ENCODE measurements at places on chromosomes 11 and 22.

DNA sequence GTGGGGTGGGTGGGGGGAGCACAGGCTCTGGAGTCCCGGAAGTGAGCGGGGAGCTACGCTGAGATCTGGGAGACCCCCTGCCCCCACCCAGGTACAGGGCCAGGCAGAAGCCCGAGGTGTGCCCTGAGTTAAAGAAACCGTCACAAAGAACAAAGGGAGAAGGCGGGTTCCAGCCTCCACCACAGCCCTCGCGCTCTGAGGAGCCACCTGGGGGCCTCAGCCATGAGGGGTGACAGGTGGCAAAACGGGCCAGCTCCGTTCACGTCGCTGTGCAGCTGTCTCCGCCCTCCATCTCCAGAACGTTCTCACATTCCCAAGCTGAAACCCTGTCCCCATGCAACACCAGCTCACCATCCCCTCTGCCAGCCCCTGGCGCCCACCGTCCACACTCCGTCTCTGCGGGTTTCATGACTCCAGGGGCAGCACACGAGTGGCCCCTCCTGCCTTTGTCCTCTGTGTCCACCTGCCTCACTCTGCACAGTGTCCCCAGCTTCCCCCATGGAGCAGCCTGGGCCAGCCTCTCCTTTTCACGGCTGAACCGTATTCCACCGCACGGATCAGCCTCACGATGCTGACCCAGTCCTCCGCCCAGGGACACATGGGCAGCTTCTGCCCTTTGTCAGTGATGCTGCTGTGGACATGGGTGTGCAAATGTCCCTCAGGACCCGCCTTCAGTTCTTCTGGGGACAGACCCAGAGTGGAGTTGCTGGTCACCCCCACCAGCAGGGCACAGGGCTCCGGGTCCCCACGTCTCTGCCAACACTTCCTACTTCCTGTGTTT lies 1.7 kb upstream of the MUC5B start:
- no peaks in the 10 kb centered on the region for H3K36me3 ChIP-seq
- no peak overlapping the region for H3K4me3 ChIP-seq
- DNase-seq: no peak

GRCh38 chr11:34468209-34468841 lies 29.6 kb downstream of the CAT start:
- H3K27ac ChIP-seq: no peak overlapping the region
- H3K4me1 ChIP-seq: peaks cover 5% of the 10 kb centered on the region
- H3K36me3 ChIP-seq: peaks cover 52% of the 10 kb centered on the region
- peak; percentile 19 for DNase-seq

DNA sequence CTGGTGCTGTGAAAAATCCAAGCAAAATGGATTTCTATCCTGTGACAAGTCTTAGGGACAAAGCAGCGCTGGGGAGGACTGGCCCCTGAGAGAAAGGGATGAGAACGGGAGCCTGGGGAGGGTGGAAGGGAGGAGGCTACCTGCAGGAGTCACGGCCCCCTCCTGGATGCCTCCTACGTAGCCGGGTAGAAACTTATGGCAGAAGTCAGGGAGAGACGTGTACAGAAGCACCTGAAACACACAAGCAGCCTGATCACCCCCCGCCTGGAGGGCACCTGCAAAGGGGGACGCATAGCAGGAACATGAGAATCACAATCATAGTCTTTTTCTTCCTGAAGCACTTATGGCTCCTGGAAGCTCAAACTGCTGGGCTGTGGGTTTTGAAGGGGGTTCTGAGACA lies 6.1 kb downstream of the DHCR7 start:
- peaks cover 9% of the 10 kb centered on the region for H3K4me1 ChIP-seq
- no peaks in the 10 kb centered on the region for H3K27me3 ChIP-seq
- H3K27ac ChIP-seq: peak overlapping the region; percentile 26
- H3K4me3 ChIP-seq: no peak overlapping the region

DNA sequence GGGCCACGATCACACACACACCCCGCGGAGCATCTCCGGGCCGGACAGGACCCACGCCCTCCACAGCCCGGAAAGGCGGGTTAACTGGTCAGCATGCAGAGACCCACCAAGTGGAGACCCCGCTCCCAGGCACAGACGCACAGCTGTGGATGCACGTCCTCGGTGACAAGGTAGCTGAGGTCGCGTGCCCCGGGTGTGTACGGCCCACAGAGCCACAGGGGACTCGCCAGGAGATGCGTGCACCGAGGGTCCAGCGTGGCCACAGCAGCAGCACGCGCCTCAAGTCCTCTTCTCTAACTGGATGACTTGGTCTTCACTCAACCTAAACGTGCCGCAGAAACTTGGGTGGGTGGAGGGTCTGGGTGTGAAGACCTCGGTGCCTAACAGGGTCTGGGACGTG lies 5.5 kb downstream of the H19 start:
- H3K4me1 ChIP-seq: no peaks in the 10 kb centered on the region
- H3K27me3 ChIP-seq: no peaks in the 10 kb centered on the region
- H3K4me3 ChIP-seq: no peak overlapping the region

- H3K36me3 ChIP-seq: peaks cover 36% of the 10 kb centered on the region
- H3K4me1 ChIP-seq: no peaks in the 10 kb centered on the region
- no peaks in the 10 kb centered on the region for H3K27me3 ChIP-seq
- no peak overlapping the region for H3K4me3 ChIP-seq
- DNase-seq: no peak
- no peak overlapping the region for H3K27ac ChIP-seq
These were observed 26.9 kb downstream of the PPFIA1 start for GRCh38 chr11:70297341-70297740.

GRCh38 chr11:28799316-28799715 lies 691.1 kb downstream of the METTL15 start:
- no peaks in the 10 kb centered on the region for H3K27me3 ChIP-seq
- no peak overlapping the region for H3K27ac ChIP-seq
- H3K4me3 ChIP-seq: no peak overlapping the region
- no peak for DNase-seq
- no peaks in the 10 kb centered on the region for H3K36me3 ChIP-seq

DNA sequence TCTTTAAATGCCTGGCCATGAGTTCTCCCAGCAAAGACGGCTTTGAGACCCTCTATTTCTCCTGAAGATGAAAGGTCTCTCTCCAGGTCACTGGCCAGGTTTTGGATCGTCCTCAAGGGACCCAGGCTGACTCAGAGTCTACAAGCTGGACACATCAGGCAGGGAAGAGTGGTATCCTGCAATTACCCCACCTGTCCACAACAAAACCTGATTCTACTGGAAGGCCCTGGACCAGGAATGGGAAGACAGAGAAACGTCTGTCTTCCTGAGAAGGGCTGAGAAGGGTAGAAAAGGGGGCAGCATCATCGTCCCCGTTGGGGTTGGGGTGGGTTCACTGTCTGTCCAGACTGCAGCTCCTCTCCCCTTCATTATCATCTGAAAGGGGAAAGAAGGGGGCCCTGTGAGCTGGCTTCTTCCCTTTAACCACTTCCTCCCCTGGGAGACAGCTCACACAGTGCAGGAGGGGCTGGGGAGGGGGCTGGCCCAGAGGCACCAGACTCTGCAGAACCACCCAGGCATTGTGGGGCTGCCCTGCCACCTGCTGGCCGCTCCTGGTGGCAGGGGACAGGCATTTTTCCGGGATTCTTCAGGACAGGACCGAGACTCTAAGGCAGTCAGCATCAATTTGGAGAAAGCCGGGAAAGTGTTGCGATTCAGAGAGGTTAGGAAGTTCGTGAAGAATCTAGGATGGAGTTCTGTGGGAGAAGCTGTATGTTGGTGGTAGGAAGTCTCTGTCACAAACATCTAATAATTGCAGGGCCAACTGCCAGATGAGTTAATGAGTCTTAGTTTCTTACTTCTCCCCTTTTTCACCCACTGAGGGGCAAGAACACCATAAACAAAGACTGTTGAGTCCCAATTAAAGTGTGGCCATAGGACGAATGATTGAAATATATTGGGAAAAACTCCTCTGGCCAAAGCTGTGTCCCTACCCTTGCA lies 57.6 kb downstream of the SYN3 start:
- no peaks in the 10 kb centered on the region for H3K4me1 ChIP-seq
- H3K4me3 ChIP-seq: no peak overlapping the region
- DNase-seq: no peak
- no peaks in the 10 kb centered on the region for H3K36me3 ChIP-seq
- no peak overlapping the region for H3K27ac ChIP-seq
- peaks cover 2% of the 10 kb centered on the region for H3K27me3 ChIP-seq

DNA sequence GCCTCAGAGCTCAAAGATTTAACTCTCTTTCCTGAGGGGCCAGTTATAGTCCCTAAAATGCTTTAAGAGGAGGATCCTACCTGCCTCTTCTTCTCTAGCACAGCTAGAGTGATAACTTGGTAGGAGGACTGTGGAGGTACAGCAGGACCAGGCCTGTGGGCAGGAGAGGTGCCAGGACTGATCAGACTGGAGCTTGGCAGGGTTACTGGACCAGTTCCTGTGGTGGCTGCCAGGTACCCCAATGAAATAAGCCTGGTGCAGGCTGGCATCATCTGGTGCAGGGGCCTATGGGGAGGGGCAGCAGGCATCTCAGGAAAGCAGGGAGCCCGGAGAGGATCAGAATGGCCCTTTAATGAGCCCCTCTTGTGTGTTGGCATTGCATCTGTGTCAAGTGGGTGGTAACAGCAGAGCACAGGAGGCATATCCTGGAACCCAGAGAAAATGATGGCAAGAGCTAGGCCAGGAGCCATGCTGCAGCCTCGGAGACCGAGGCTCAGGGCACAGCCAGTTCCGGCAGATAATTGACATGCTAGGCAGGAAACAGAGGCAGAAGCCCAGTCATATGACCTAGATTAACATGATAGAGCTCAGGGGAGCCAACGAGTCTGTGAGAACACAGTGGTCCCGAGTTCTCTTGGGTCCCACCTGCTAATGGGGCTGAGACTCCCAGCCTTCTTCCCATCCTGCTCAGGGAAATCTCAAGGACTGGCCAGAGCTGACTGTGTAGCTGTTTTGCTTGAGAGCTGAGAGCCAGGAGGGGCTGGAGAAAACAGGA lies 187.5 kb upstream of the ZBED5 start:
- no peaks in the 10 kb centered on the region for H3K36me3 ChIP-seq
- no peak overlapping the region for H3K27ac ChIP-seq
- H3K4me3 ChIP-seq: no peak overlapping the region
- peaks cover 3% of the 10 kb centered on the region for H3K27me3 ChIP-seq
- no peak for DNase-seq

DNA sequence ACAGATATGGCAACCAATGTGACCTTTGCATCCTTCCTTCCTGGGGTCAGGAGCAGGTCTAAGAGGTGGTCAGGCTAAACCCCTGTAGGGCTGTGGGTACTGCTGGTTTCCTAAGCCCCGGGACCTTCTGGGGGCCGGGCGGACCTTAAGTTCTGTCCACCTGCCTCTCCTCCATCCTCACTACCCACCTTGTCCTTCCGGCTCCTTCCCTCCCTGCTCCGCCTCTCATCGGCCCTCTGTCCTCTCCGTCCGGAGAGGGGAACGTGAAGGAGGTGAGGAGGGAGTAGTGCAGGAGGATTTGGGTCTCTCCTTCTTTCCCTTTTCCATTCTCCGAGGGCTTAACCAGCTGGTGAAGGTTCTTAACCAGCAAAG lies 28.3 kb upstream of the PARVB start:
- no peaks in the 10 kb centered on the region for H3K27me3 ChIP-seq
- H3K4me1 ChIP-seq: peaks cover 17% of the 10 kb centered on the region
- H3K4me3 ChIP-seq: peak overlapping the region; percentile 92
- peaks cover 42% of the 10 kb centered on the region for H3K36me3 ChIP-seq
- no peak for DNase-seq

DNA sequence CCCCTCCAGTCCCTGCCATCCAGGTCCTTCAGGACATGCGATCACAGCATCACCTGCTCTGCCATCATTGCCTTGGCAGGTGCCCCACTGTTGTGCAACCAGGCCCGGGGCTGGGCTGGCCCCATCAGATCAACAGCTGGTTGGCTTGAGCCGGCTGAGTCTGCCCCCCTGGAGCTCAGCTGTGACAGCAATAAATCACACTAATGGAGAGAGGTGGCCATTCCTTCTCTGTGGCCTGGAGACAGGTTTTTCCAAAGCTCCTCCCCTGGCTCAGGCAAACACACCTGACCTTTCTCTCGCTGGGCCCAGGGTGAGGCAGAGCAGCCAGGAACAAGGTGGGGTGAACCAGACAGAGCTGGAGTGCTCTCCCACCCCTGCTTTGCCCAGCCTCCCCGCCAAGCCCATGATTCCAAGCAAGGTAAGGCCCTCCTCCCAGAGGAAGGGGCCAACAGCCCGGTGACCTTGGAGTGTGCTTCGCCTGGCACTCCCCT lies 8.9 kb upstream of the FXYD2 start:
- no peak overlapping the region for H3K27ac ChIP-seq
- DNase-seq: no peak
- H3K4me3 ChIP-seq: no peak overlapping the region
- no peaks in the 10 kb centered on the region for H3K36me3 ChIP-seq
- H3K27me3 ChIP-seq: peaks cover 12% of the 10 kb centered on the region

GRCh38 chr11:125326126-125326525 lies 161.6 kb downstream of the PKNOX2 start:
- no peak overlapping the region for H3K27ac ChIP-seq
- no peaks in the 10 kb centered on the region for H3K4me1 ChIP-seq
- H3K36me3 ChIP-seq: no peaks in the 10 kb centered on the region
- no peak for DNase-seq

DNA sequence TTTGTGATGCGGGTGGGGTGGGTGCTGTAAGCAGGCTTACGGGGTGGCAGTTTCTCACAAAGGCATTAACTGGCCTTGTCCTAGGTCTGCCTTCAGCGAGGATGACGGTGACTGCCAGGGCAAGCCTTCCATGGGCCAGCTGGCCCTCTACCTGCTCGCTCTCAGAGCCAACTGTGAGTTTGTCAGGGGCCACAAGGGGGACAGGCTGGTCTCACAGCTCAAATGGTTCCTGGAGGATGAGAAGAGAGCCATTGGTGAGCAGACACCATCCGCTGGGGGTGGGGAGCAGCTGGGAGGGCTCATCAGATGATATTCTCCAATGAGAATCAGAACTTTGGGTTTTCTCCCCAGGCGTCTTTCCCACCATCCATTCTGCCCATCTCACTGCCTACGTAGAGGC lies 5.8 kb downstream of the TCN2 start:
- peaks cover 18% of the 10 kb centered on the region for H3K4me1 ChIP-seq
- H3K27me3 ChIP-seq: no peaks in the 10 kb centered on the region
- no peak for DNase-seq
- H3K4me3 ChIP-seq: no peak overlapping the region
- H3K36me3 ChIP-seq: no peaks in the 10 kb centered on the region

- H3K4me1 ChIP-seq: peaks cover 7% of the 10 kb centered on the region
- H3K4me3 ChIP-seq: no peak overlapping the region
- H3K36me3 ChIP-seq: no peaks in the 10 kb centered on the region
- no peak for DNase-seq
These were observed 86.7 kb downstream of the ALX4 start for GRCh38 chr11:44223238-44223637.

GRCh38 chr11:32894149-32894827 lies 1.7 kb downstream of the QSER1 start:
- no peaks in the 10 kb centered on the region for H3K36me3 ChIP-seq
- peaks cover 22% of the 10 kb centered on the region for H3K27me3 ChIP-seq
- H3K27ac ChIP-seq: peak overlapping the region; percentile 92
- peak; percentile 30 for DNase-seq
- H3K4me1 ChIP-seq: peaks cover 24% of the 10 kb centered on the region

DNA sequence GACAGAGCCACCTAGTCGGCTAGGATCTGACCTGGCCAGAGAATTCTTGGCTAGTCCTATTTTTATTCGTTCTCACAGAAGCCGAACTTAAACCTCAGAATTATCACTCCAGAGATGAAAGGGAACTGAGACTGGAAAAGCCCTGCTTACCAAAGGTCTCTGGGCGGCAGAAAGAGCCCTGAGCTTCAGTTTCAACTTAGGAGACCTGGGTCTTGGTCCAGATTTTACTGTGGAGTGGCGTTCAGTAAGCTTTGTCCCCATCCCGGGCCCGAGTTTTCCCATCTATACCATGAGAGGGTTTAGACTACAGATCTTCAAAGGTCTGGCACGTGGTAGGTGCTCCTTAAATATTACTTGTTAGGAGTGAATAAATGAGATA lies 516 bp downstream of the NEU3 start:
- H3K27me3 ChIP-seq: no peaks in the 10 kb centered on the region
- DNase-seq: no peak
- peaks cover 4% of the 10 kb centered on the region for H3K36me3 ChIP-seq

Measured in T-helper 2 cell treated with Interferon-gamma antibody and Interleukin-4, amounts not matched to agents 5 μg/mL and 100 μg/mL, for 36 hours (primary cell).